Stimulated activated effector memory CD8-positive, alpha-beta T cell treated with anti-CD3 and anti-CD28 coated beads, Interleukin-12 subunit alpha, Interleukin-12 subunit beta, amount 100 ng/mL, for 72 hours (primary cell): ENCODE measurements at places on chromosomes 12 and 14.

DNA sequence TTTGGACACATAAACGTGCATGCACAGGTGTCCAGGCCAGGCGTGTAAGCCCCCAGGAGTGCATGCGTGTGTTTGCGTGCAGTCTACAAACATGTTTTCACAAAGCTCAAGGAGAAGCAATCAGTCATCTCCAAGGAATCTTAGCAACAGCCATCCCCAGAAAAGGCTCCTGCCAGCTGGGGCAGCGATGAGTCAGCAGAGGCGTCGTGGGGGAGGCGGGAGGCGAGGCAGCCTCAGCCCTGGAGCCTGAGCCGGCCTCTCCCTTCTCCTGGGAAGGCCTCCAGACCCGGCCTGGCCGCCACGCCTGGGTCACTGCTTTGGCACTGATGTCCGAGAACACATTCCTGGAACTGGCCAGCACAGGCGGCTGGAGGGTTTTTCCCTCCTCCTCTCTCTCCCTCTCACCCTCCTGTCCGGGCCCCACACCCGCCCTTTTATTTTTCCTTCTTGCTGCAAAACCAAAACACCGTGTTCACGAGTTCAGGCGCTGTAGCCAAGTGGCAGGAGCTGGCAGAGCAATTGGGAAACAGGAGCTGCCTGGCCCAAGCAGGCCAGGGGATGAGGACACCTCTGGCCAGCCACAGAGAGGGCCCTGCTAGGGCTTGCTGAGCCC lies 92.7 kb downstream of the LRRC74A start:
- DNase-seq, result no peak

- no peak for DNase-seq
Observed at GRCh38 chr14:96263347-96264199, 7.6 kb downstream of the BDKRB1 start.

DNA sequence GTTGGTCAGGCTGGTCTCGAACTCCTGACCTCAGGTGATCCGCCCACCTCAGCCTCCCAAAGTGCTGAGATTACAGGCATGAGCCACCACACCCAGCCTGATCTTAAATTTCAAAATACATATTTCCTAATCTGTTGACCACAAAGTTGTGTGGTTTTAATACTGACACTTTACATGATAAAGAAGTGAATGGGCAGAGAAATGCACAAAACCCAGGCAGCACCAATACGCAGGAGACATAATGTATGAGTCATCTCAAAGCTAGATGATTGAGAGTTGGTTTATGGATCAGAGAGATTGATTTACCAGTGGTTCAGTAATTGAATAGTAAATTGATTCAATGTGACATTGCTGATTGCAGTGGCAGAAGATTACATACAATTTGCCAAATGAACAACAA lies 19.2 kb upstream of the PPP2R5E start:
- no peak for DNase-seq

DNA sequence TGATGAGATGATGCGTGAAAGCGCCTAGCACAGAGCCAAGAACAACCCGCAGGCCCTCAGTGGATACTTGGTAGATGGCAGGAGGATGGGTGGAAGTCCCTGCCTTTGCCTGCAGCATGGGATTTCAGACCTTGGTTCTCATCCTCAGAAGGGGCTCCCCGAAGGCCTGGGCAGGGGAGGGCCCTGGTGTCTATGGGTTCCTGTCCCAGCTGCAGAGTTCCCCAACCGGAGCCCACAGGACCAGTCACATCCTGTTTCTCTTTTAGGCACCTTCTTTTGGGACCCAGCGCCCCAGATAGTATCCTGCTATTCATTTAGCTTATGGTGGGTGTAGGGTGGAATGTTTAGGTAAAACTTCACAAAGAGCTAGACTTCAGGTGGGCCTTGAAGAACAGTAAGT lies 55.5 kb downstream of the CALM1 start:
- DNase-seq, result no peak

DNA sequence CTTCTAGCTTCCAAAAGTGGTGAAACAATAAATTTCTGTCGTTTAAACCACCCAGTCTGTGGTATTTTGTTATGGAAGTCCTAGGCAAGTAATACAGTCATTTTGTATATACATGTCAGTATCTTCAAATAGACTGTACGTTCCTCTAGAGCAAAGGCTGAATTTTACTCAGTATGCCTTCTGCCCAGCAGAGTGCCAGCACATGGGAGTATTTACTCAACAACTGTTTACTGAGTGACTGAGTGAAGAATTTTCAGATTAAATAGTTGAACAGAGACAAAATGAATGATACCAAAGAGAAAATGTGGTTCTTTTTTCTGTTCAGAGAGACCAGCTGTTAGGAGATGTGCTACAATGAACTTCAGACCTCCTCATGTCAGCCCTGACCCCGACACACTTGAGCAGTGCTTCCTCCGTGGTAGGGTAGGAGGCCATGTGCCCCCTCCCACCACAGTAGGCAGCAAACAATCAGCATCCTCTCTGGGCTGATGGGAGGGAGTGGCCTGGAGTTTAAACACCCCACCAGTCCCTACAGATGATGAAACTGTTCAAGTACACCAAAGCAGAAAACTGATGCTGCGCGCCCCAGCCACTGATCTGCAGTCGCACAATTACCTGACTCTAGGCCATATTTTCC lies 21.7 kb downstream of the BMP4 start:
- DNase-seq, result no peak

- no peak for DNase-seq
Observed at GRCh38 chr14:49992448-49992847, 99.6 kb downstream of the ARF6 start.

DNA sequence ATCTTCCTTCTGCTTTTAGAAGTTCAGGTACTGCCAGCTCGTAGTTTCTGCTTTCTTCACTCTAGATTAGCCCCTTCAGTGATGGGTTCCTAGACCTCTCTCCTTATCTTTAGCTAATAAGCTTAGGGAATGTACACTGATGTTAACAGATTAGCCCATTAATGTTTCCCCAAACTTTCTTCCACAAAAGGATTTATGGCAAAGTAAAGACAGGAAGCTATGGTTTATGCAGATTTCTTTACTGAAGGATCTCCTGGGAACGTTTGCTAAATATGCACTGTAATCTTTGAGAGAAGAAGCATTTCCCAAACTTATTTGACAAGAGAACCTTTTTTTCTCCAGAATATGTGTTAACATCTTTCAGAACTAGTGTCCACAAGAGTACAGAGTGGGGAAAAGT lies 4.2 kb downstream of the SOCS4 start:
- DNase-seq, result no peak

DNA sequence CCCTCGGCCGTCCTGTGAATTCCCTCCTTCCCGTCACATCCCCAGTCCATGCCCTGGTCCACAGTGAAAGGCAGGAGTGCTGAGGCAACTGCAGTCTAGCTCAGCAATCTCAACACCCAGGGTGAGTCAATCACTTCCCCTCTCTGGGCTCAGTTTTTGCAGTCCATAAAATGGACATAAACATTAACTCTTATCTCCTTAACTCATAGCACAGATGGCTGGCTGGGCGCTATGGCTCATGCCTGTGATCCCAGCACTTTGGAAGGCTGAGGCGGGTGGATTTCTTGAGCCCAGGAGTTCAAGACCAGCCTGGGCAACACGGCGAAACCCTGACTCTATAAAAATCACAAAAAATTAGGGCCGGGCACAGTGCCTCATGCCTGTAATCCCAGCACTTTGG lies 32.4 kb downstream of the CAMKK2 start:
- no peak for DNase-seq

DNA sequence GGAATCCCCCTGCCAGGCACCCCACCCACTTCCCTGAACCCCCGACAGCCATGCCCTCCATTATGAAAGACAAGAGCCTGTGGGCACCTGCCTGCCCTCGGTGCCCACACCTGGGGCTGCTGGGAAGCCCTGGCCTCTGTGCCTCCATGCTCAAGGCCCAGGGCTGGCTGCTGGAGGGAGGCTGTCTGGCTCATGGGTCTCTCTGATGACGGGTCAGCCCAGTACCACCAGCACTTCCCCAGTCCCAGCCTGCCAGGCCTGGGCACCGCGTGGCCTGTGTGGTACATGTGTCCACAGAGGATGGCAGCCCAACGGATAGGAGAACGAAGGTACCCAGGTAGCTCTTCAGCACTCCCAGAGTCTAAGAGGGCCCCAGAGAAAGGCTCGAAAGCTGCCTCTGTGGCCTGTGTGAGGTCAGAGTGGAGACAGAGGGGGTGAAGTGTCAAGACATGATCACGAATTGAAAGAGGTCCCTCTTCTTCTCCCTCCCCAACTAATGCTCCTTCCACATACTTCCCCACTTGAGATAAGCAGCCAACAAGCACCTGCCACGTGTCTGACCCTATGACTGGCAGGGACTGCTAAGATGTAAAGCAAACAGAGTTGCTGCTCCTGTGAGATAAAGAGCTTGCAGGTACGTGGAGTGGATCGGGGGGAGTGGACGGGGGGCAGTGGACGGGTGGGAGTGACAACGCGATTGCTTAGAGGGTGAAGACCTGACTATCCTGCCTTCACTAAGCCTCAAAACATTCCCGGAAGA lies 21.2 kb downstream of the FBLN5 start:
- DNase-seq, result no peak

DNA sequence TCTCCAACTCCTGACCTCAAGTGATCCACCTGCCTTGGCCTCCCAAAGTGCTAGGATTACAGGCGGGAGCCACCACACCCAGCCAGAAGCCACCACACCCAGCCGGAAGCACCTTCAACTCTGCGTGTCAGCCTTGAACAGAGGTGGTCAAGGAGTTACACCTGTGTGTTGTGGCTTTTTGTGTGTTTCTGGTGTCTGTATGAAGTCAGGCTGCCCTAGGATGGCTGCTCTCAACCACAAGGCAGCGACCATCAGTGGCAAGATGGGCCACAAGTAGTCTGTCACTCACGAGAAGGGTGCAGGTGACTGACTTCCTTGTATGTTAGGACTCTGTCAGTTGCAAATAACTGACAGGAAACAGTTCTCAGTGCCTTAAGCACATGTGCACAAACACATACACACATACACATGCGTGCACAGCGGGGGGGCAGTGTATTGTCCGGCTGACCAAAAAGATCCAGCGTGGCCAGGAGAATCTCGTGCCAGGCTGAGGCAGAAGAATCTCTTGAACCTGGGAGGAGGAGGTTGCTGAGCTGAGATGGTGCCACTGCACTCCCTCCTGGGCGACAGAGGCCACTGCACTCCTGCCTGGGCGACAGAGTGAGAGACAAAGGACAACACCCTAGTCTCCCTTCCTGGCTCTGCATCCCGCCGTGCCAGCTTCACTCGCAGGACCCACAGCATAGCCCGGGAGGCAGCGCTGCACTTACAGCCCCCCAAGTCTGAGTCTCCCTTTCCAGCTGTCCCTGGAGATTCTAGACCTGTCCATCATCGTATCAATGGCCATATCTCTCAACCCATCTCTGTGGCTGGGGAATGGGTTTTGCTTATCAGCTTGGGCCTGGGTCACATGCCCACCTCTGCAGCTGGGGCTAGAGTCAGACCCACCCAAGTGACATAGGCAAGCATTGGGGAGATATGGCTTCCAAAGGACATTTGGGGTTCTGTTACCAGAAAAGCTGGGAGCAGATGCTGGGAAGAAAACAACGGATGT lies 13.7 kb downstream of the P2RX4 start:
- DNase-seq, result no peak

- no peak for DNase-seq
Observed at GRCh38 chr14:66322564-66322963, 163.6 kb upstream of the CCDC196 start.
